ENCODE measurements at places on chromosomes 16 and 17.

- DNase-seq = no peak
Measured at GRCh38 chr17:75506134-75506533, 9.2 kb downstream of the CASKIN2 start.

GRCh38 chr17:42337442-42337841 lies 49.1 kb downstream of the STAT5A start:
- DNase-seq = no peak

- DNase-seq = peak; percentile 53
Measured at GRCh38 chr17:557371-557770, 157.3 kb downstream of the VPS53 start.

GRCh38 chr16:88936556-88937205 lies 40.3 kb downstream of the CBFA2T3 start:
- DNase-seq = no peak

DNA sequence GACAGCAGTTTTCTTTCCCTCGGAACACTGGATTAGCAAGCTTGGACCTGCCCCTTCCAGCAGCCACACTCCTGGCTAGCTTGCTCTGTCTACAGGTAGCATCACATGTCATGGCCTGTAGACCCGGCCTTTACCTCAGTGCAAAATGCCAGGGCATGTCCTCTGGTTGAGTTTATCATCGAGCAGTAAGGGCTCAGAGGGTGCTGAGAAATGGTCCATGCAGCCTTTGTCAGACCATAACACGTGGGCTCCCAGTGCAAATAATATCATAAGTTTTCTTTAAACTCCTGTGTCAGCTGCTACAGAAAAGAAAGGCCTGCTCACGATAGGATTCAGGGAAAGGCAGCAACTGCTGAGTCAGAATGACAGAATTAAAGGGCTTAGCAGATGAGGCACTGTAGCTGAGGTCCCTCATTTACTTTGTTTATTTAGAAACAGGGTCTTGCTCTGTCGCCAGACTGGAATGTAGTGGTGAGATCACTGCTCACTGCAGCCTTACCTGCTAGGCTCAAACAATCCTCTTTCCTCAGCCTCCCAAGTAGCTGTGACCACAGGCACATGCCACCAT lies 8.0 kb upstream of the GNA13 start:
- DNase-seq = peak; percentile 67

DNA sequence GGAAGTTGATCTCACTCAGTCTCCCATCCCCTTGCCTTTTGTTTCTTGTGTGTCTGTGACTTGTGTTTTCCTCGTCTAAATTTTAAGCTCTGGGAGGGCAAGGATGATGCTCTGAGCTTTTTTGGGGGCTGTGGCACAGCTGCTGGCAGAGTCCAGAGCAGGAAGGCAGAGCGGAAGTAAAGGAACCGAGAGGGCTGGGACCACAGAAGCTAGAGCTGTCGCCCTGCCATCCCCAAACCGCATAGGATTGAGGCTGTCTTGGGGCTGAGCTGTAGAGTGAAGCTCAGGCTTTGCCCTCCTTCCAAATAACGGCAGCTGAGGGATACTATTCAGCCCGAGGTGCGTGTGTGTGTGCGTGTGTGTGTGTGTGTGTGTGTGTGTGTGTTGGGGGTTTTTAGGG lies 3.8 kb upstream of the DNAH2 start:
- DNase-seq = no peak

DNA sequence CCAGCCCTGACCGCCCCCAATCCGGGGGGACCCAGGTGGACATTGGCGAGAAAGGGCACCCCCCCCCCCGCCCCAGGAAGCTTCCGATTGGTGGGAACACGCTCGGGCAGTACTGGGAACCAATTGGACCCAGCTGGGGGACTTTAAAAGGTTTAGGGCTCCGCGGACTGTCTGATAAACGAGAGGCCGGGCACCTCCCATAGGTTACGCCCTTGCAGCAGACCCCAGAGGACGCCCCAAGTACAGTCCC lies 245 bp downstream of the TMEM256 start:
- no peak for DNase-seq

DNA sequence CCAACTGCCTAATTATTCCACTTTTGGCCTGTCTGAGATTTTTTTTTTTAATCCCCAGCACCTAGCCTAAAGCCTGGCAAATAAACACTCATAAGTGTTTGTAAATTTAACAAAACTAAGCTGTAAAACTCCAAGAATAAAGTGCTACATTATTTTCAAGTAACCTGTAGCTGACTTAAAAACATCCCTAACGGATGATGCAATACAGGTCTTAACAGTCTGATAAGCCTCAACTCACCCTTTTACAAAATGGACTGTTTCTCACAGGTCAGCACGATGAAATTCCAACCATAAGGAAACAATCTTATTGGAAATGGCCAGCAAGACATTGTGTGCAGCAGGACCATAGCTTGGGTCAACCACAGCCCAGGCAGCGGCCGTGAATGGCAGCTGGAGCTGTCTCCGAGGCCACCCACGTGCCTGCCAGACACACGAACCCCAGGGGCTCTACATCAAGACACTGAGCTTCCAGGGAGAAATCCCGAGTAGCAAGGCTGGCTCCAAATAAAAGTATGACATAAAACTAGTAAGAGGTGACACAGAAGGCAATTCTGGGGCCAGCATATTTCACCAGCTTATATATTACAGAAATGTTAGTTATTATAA lies 58.9 kb downstream of the NDEL1 start:
- DNase-seq = no peak

DNA sequence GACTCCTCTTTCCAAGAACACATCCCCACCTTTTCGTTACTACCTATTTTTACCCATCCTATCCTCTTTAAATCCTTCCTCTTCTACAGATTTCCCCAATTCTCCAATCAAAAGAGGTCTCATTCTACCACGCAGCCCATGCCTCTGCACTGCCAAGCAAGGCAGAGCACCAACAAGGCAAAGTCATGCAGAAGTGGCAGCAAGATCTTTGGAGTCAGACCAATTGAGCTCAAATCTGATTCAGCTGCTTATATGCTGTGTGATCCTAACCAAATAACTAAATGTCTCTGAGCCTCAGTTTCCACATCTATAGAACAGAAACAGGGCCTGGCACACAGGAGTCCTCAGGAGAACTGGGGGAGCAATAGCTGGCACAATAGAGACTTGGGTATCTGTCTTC lies 41.0 kb downstream of the TOM1L2 start:
- no peak for DNase-seq

- no peak for DNase-seq
Measured at GRCh38 chr16:78333808-78334207, 234.4 kb downstream of the WWOX start.

- no peak for DNase-seq
Measured at GRCh38 chr17:73956595-73957465, 246.6 kb upstream of the RPL38 start.

GRCh38 chr16:85918436-85918835 lies 19.5 kb downstream of the IRF8 start:
- DNase-seq = no peak

DNA sequence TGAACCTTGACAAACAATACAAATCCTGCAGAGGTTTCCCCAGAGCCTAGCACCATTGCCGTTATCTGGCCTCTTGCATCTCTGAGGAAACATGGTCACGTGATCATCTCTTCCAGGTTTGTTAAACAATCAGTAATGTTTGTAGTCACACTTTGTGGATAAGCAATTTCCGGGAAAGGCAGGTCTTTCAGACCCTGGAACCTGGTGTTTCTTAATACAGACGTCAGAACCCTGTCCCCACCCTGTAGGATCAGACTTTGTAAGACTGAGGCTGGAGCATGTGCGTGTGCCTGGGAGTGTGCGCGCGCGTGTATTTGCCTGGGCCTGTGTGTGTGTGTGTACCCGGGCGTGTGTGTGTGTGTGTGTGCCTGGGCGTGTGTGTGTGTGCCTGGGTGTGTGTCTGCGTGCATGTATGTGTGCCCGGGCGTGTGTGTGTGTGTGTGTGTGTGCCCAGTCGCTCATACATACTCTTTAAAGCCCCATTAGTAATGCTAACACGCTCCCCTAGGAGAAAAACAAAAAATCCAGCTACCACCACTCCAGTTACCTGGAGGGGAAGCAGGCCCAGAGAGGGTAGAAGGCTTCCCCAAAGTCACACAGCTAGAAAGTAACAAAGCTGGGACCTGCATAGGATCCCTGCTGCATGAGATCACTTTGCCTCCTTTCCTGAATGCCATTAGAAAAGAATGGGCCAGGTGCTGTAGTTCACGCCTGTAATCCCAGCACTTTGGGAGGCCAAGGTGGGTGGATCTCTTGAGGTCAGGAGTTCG lies 5.3 kb downstream of the CTNS start:
- DNase-seq = no peak

GRCh38 chr17:50986989-50987660 lies 121.0 kb upstream of the TOB1 start:
- DNase-seq = peak; percentile 67

DNA sequence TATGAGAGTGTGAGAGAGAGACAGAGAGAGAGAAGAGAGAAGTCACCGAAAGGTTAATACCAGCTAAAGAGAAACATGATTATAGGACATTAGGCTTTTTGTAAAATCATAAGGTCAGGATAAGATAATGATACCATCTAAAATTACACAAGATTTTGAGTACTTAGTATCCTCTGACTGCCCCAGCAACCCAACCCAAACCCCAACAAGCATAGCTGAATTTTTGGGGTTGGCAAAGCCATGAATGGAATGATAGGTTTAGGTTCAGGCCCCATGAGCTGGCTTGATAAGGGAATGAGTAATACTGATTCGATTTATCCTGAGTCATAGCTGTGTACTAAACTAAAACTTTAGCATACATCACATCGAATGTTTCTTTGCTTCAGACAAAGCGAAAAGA lies 259.5 kb downstream of the IRX3 start:
- DNase-seq = peak; percentile 83

DNA sequence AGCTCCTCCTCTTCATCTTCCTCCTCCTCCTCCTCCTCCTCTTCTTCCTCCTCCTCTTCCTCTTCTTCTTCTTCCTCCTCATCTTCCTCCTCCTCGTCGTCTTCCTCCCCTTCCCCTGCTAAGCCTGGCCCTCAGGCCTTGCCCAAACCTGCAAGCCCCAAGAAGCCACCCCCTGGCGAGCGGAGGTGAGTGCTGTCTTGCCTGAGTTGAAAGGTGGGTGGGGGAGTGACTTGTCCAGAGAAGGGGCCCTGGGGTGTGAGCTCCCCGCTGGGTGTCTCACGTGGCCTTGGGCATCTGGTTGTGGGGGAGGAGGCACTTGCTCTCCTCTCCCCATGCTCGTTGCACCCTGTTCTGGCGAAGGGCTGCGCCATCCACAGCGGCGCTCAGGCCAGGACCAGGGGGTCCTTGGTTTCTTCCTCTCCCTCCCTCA lies 8.0 kb downstream of the ELOB start:
- DNase-seq = no peak

- no peak for DNase-seq
Measured at GRCh38 chr16:21593530-21594289, 5.7 kb upstream of the METTL9 start.

GRCh38 chr16:22810226-22810625 lies 3.7 kb upstream of the HS3ST2 start:
- no peak for DNase-seq

DNA sequence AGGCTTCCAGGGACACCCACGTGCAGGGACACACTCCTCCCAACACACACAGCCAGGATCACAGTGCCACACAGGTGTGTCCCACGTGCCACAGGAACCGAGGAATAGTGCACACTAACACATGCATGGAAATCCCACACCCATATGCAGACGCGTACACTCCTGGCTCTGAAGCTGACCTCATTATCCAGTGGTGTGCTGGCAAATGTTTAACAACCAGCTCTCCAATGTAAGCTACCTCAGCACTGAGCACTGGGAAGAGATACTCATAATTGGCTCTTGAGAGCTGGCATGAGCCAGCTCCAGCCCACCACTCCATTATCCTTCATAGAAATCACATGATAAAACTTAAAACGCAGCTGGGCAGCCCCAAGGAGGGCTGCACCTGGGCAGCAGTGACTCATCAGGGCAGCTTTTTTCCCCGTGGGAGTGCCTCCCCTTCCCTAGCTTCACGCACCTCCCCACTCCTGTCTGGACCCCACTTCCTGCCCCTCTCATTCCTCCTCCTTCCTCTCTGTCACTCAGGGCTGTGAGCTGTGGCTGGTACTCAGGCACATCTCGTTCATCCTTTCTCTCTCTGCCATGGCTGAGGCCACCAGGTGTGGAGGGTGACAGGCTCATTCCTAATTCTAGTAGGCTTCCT lies 14.9 kb upstream of the TBX21 start:
- no peak for DNase-seq

DNA sequence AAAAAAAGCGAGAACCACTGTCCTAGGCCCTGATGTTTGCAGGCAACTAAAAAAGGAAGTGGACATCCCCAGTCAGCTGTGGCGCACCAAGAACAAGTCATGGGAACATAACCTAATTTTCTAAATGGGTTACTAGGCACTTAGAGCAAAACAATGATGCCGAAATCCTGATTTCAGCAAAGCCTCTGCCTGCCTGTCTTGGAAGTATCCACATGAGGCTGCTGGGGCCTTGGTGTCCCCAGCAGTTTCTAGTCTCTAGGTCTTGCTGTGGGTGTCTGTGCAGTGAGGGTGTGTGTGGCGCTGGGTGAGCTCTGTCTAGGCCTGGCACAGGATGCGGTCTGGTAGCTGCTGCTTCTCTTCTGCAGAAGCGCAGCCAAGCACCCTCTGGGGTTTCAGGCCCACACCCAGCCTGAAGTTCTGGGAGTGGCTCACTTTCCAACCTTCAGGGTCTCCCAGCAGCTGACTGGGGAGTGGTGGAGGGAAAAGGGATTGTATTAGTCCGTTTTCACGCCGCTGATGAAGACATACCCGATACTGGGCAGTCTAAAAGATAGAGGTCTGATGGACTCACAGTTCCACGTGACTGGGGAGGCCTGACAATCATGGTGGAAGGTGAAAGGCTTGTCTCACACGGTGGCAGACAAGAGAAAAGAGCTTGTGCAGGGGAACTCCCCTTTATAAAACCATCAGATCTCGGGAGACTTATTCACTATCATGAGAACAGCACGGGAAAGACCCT lies 21.1 kb downstream of the STH start:
- DNase-seq = no peak

DNA sequence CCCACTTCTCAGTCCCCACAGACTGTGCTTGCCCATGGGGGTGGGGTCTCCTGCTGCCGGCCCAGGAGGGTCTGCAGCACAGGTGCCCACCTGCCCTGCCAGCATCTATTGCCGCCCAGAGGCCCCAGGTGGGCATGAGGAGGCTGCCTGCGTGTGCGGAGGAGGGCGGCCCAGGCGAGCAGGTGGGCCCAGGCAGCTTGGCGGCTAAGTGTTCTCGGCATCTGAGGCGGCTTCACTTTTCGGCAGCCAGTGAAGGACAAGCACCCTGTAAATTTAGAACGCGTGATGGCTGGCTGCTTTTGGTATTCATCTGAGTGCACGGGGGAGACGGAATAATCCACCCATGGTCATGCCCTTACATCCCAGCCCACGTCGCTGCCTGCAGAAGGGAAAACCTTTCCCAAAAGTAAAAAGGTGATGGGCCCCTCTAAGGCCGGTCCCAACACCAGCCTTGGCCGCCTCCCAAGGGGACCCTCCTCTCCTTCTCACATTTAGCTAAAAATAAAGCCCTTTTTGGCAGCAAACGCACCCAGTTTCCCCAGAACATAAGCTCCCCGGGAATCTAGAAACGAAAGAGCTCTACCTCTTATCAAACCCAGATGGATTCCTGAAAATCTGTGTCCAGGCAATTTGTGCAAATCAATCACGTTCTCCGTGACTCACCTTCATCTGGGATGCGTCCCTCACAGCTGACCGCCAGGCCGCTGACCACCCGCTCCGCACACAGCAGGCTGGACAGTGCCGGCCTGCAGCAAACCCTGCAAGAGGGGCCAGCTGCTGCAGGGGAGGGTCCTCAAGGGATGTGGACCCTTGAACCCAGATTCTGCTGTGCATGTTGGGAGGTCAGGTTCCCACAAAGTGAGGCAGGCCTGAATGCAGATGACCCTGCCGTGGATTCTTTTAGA lies 79.4 kb downstream of the RBFOX3 start:
- DNase-seq = no peak

GRCh38 chr17:4588391-4588790 lies 4.1 kb downstream of the SMTNL2 start:
- no peak for DNase-seq

- no peak for DNase-seq
Measured at GRCh38 chr17:38559051-38559879, 46.5 kb downstream of the SRCIN1 start.

Data from EH (cell line).